Eye (tissue), 1 donor: ENCODE measurements at places on chromosomes 7 and 10.

DNA sequence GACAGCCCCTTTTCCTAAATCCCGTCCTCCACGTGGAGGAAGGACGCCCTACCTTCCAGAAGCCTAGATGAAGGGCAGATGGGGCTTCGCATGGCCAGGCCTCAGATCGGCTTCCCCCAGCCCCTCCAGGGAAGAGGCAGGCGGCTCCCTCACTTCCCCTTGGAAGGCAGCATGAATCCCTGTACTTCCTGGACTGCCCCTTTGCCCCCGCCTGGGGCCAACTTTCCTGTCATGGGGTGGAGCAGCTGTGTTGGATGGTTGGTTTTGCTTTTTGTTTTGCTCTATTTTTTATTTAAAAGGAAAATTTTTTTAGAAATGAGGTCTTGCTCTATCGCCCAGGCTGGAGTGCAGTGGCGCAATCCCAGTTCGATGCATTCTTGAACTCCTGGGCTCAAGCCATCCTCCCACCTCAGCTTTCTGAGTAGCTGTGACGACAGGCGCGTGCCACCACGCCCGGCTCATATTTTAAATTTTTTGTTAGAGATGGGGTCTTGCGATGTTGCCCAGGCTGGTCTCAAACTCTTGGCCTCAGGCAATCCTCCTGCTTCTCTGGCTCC lies 27.2 kb downstream of the GTF2IRD1 start:
- no peak for DNase-seq

- no peak for DNase-seq
These were observed 50.6 kb upstream of the FAM204A start for GRCh38 chr10:118392761-118393160.

GRCh38 chr7:47153576-47153975 lies 428.3 kb downstream of the TNS3 start:
- DNase-seq = peak; percentile 6

- DNase-seq = no peak
These were observed 224.7 kb downstream of the MLLT10 start for GRCh38 chr10:21758696-21759095.

DNA sequence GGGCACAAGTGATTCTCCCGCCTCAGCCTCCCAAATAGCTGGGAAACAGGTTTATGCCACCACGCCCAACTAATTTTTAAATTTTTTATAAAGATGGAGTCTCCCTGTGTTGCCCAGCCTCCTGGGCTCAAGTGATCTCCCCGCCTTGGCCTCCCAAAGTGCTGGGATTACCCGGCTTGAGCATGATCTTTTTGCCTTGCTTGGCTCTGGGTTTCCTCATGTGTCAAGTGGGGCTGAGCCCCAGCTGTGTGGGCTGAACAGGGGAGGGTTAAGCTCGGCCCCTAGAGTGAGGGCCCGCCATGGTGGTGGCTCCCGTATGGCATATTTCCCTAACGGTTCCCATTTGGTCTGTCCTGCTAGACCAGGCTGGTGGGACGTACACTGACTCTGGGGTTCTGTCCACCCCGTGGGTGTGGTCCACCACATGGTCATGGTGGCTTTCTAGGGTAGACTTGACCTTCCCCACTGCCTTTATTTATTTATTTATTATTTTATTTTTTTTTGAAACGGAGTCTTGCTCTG lies 66.3 kb downstream of the LHPP start:
- no peak for DNase-seq

- no peak for DNase-seq
These were observed 25.2 kb downstream of the LIPK start for GRCh38 chr10:88731296-88731695.

GRCh38 chr10:126930883-126931503 lies 25.8 kb downstream of the DOCK1 start:
- DNase-seq = no peak

- peak; percentile 58 for DNase-seq
These were observed 46.7 kb downstream of the PLPP4 start for GRCh38 chr10:120503689-120504088.

DNA sequence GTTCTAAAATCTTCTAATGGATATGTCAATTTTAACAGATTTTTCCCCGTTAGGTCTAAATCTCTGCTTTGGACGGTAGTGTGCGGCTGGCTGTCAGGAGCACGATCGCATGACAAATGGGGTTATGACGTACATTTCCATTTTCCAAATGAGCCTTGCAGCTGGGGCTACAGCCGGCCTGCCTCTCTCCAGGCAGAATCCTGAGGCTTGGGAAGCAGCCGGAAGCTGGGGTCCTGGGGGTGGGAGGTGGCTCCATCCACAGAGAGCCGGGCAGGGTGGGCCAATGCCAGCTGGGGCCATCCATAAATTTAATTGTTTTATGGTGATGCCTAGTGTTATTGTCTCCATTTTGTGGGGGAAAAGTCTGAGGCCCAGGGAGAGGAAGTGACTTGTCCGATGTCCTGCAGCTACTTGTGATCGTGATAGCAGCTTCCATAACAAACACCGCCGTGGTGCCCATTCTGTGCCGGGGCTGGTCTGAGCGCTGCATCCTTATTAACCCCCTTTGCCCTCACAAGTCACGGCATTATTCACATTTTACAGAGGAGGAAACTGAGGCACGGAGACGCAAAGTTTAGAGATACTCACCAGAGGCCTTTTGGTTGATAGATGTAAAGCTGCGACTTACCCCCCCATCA lies 53.0 kb upstream of the EBF3 start:
- DNase-seq = no peak
